ENCODE measurements at places on chromosomes 12 and 14. TPM values are rescaled to one million over a fixed set of nuclear protein-coding genes. Genes with fewer than 3 reads are reported as not detected.

SMOC1 gene
- 17.8 TPM for total RNA-seq

CCDC85C gene
- 37.3 TPM for total RNA-seq

RNASE1 gene
- 0.12 TPM for total RNA-seq

PLEKHD1 gene
- 0.02 TPM for total RNA-seq

ITGB7 gene
- 0.58 TPM for total RNA-seq

EAPP gene
- 43.1 TPM for total RNA-seq

PMCH gene
- not detected for total RNA-seq

KERA gene
- total RNA-seq, result not detected

STX2 gene
- total RNA-seq, result 23.7 TPM

HSPA2 gene
- total RNA-seq, result 29.6 TPM

CEBPE gene
- total RNA-seq, result 0.08 TPM

RASSF9 gene
- 1.4 TPM for total RNA-seq

RIN3 gene
- total RNA-seq, result 21.1 TPM

SLC6A15 gene
- 4.5 TPM for total RNA-seq

MAP4K5 gene
- total RNA-seq, result 27.6 TPM

GNB3 gene
- total RNA-seq, result 1.4 TPM

RASAL1 gene
- total RNA-seq, result 0.46 TPM

WNT5B gene
- total RNA-seq, result 3.0 TPM

SLC7A7 gene
- total RNA-seq, result 20.6 TPM

SFSWAP gene
- 31.0 TPM for total RNA-seq

CLEC1A gene
- not detected for total RNA-seq

KRT80 gene
- total RNA-seq, result 41.2 TPM

OR9K2 gene
- total RNA-seq, result not detected

PDE3A gene
- total RNA-seq, result 3.0 TPM

CLEC6A gene
- total RNA-seq, result not detected

GRIN2B gene
- total RNA-seq, result 3.9 TPM

NXPH4 gene
- 4.1 TPM for total RNA-seq

SMCO3 gene
- not detected for total RNA-seq

RND1 gene
- total RNA-seq, result 5.1 TPM

CDC42BPB gene
- 88.2 TPM for total RNA-seq

BICD1 gene
- 12.1 TPM for total RNA-seq

AICDA gene
- total RNA-seq, result 0.15 TPM

KCNMB4 gene
- total RNA-seq, result 0.16 TPM

COL2A1 gene
- 0.12 TPM for total RNA-seq

DICER1 gene
- total RNA-seq, result 22.3 TPM

KRT83 gene
- total RNA-seq, result 5.7 TPM

CCDC175 gene
- not detected for total RNA-seq

RIMKLB gene
- total RNA-seq, result 19.8 TPM

DYNLL1 gene
- total RNA-seq, result 585 TPM

FAM222A gene
- 5.7 TPM for total RNA-seq

SPTB gene
- 1.5 TPM for total RNA-seq

ATG14 gene
- 5.3 TPM for total RNA-seq

CMAS gene
- total RNA-seq, result 42.8 TPM

DCP1B gene
- 7.3 TPM for total RNA-seq

KCNH3 gene
- total RNA-seq, result 2.1 TPM

C14orf132 gene
- total RNA-seq, result 6.4 TPM

KLRC4 gene
- total RNA-seq, result not detected

CLEC1B gene
- total RNA-seq, result not detected

PLEKHH1 gene
- 3.2 TPM for total RNA-seq

TAS2R30 gene
- total RNA-seq, result 0.06 TPM

LRRC10 gene
- not detected for total RNA-seq

SERPINA4 gene
- total RNA-seq, result 0.08 TPM
